Activated CD4-positive, alpha-beta T cell treated with anti-CD3 and anti-CD28 coated beads, Interleukin-2, amount 10 ng/mL, durations not matched to agents 24 days and 14 days (primary cell): ENCODE measurements at places on chromosomes 1 and 21. TPM values are rescaled to one million over a fixed set of nuclear protein-coding genes. Genes with fewer than 3 reads are reported as not detected.
A peak's percentile ranks its signal among the peaks of the same experiment; 100 is the strongest.

The HJV gene
- not detected in 2 replicates for total RNA-seq

- DNase-seq: no peak
Measured at GRCh38 chr1:3599286-3599811, 12.0 kb downstream of the MEGF6 start.

- no peak for DNase-seq
Measured at GRCh38 chr1:41712695-41713094, 206.0 kb downstream of the HIVEP3 start.

GRCh38 chr1:183165456-183165855, 20.6 kb upstream of the LAMC2 start:
- no peak for DNase-seq

DNA sequence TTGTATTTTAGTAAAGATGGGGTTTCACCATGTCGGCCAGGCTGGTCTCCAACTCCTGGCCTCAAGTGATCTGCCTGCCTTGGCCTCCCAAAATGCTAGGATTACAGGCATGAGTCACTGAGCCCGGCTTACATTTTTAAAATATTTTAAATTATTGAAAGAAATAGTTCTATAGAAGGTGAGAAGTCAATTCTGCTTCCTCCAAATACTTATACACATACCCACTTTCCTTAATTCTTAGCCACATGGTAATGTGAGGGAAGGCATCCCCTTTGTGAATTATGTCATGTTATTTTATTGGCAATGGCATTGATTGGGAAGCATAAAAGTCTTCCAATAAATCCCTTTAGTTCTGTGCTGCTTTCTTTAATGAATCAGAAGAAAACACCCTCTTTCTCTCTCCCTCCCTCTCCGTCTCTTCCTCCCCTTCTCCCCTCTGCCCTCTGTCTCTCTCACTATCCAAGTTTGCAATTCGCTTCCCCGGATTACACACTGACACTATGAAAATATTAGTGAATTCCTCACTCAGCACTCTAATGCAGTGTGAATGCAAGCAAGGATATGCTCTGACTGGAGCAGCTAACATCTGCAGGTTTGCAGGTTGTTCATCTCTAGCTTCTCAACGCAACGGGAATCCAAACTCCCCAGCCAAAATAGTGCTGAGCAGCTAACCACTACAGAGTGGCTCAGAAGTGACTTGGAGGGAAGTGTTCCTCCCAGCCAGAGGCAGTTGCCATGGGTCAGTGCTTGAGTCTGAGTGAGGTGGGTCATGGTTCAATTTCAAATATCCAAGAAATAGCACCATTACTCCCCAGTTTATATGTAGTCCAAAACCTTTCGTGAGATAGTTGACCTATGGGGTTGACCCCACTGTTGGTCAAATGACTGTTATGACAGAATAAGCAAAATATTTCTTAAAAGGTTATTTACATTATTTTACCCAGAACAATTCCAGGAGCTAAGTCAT, 77.8 kb upstream of the CD55 start:
- DNase-seq: no peak

The SIPA1L2 gene
- total RNA-seq: 3.1 and 4.1 TPM in 2 replicates

DNA sequence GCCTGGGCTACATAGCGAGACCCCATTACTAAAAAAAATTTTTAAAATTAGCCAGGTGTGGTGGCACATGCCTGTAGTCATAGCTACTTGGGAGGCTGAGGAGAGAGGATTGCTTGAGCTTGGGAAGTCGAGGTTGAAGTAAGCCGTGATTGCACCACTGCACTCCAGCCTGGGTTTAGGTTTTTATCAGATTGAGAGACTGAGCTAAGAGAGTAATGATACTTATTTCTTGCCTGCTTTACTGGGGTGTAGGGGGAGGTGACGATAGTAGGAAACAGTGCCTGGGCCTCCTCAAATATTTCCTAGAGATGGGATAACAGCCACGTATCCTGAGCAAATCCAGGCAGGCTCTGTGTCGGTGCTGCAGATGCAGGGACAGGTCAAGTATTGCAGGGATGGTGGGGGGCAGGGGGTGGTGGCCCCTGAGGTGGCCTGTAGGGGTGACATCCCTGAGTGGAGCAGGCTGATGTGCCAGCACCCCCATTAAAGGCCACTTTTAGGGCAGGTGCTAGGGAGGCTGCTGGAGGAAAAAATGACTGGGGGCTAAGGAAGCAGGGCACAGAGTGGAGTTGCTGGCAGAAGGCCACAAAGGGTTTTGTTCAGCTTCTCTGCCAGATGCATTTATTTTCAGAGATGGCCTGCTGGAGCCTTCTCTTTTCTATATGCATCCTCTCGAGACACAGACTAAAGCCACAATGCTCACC, 130.5 kb downstream of the RHOU start:
- no peak for DNase-seq

- DNase-seq: peak; percentile 29
Measured at GRCh38 chr1:208997726-208998312, 585.7 kb upstream of the CAMK1G start.

- no peak for DNase-seq
Measured at GRCh38 chr1:75970631-75971030, 38.4 kb upstream of the ASB17 start.

- DNase-seq: no peak
Measured at GRCh38 chr1:53375440-53375839, 47.6 kb upstream of the LRP8 start.

The KCND3 gene
- total RNA-seq: 0.07 TPM in 1 of 2 replicates, not detected in the other

DNA sequence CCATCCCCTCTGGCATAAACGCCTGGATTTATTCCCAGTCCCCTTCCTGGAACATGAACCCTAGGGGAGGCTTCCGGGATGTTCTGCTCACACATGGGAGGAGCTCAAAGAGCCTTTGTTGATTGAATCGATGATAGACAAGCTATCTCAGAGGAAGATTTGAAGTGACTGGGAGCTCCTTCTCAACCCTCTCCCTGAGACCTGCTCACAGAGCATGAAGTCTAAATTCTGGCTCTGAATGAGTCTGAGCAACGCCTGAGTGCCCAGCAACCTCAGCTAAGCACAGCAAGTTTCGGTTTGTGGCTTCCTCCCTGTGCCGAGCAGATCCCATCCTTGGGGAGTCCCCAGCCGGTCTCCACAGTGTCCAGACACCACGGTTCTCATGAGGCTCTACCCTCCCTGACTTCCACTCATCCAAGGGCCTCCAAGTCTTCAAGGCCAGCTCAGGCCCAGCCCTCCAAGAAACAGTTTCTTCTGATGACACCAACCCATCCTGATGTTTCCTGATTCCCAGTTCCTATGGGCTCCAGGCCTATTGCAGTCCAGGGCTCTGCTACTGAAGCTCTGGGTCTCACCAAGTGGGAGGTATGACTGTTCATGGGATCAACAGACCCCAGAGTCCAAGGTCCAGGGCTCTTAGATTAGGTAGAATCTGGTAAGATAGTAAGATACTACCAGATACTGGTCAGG, 190.8 kb downstream of the DYRK1A start:
- no peak for DNase-seq

The SH2D5 gene
- total RNA-seq: 0.23 and 0.24 TPM in 2 replicates

DNA sequence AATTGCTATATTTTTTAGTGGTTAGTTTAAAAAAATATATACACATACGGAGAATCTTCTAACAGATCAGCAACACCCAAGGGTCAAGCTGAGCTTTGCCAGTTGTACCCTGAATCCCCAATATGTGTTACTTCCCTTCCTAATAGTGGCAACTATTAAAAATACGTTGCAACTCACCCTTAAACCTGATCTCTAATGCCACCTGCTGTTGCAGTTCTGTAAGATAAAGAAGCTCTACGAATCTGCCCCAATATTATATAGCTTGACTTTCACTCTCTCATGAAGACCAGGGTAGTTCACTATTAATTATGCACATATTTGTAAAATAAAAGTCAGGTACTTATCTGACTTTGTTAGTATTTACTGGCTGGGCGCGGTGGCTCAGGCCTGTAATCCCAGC, 58.4 kb downstream of the ASH1L start:
- DNase-seq: peak; percentile 67

The CNKSR1 gene
- total RNA-seq: 4.0 and 6.2 TPM in 2 replicates

The SYDE2 gene
- 1.2 and 1.4 TPM in 2 replicates for total RNA-seq

The ALX3 gene
- total RNA-seq: not detected in 2 replicates

- DNase-seq: no peak
Measured at GRCh38 chr21:14824126-14824525, 240.7 kb downstream of the NRIP1 start.

The FCAMR gene
- not detected in 2 replicates for total RNA-seq

- no peak for DNase-seq
Measured at GRCh38 chr1:19430121-19431068, 54.9 kb downstream of the CAPZB start.

The CITED4 gene
- total RNA-seq: 5.5 and 6.0 TPM in 2 replicates

- peak; percentile 73 for DNase-seq
Measured at GRCh38 chr1:154265586-154265985, 6.8 kb upstream of the HAX1 start.

The KCNJ9 gene
- not detected in 2 replicates for total RNA-seq

- no peak for DNase-seq
Measured at GRCh38 chr1:240092301-240093119, 827 bp downstream of the FMN2 start.

The LRRC7 gene
- total RNA-seq: 0.07 TPM in 1 of 2 replicates, not detected in the other

DNA sequence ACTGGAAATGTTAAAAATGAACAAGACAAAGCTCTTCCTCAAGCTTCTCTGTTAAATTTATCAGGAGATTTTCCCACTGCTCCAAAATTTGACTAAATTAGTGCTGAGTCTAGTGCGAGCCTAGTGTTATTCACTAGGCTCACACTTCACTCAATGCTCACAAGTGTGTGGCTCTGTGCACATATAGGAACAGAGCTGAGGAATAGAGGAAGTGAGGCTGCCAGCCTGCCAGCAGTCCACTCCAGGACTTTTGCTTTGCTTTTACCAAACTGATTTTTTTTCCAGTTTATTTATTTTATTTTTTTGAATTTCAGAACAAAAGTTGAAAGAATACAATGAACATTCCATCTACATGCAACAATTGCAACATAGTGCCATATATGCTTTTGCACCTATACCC, 87.2 kb downstream of the VAV3 start:
- DNase-seq: no peak

DNA sequence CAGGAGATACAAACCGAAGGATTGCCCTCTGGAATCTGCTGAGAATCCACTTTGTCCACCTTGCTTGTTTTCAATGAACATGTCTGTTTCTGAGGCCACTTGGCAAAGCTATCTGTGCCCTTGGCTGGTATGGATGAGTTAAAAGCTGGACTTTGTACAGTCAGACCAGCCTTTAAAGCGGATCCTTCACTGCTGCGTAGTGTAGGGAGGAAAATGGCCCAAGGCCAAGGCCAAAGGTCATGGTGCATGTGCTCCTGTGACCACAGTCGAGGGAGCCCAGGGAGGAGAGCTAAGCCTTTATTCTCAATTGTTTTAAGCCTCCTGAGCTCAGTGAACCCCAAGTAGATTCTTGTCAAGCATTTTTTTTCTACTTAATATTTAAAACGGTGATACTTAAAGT, 37.0 kb downstream of the KCNJ15 start:
- DNase-seq: no peak

The ZNF695 gene
- 0.65 and 0.95 TPM in 2 replicates for total RNA-seq

GRCh38 chr1:70090875-70091274, 114.5 kb downstream of the LRRC40 start:
- no peak for DNase-seq

The SPRR2G gene
- total RNA-seq: not detected in 2 replicates

DNA sequence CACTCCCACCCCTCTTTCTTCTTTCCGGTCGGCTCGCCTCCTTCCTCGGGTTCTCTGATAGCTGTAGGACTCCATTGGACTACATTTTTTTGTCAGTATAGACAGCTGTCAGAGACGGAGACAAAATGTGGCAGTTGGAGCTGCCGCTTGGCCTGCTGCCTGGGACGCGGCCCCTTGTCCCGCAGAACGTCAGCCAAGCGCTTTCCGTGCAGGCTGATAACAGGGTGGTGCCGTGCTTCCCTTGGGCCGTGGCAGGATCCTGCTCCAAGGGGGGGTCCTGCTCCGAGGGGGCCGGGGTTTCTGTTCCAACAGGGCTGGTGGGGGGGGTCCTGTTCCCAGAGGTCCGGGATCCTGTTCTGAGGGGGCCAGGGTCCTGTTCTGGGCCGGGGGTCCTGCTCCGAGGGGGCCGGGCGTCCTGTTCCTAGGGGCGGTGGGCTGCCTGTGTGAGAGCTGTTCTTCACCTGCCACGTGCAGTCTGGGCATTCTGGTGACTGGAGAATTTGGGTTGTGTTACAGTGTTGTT, 4.9 kb downstream of the SKI start:
- DNase-seq: no peak

The LCE1F gene
- total RNA-seq: not detected in 2 replicates

The LAPTM5 gene
- total RNA-seq: 178 and 179 TPM in 2 replicates

- DNase-seq: no peak
Measured at GRCh38 chr1:118486199-118486598, 301.2 kb upstream of the SPAG17 start.

The CD5L gene
- total RNA-seq: not detected in 2 replicates

DNA sequence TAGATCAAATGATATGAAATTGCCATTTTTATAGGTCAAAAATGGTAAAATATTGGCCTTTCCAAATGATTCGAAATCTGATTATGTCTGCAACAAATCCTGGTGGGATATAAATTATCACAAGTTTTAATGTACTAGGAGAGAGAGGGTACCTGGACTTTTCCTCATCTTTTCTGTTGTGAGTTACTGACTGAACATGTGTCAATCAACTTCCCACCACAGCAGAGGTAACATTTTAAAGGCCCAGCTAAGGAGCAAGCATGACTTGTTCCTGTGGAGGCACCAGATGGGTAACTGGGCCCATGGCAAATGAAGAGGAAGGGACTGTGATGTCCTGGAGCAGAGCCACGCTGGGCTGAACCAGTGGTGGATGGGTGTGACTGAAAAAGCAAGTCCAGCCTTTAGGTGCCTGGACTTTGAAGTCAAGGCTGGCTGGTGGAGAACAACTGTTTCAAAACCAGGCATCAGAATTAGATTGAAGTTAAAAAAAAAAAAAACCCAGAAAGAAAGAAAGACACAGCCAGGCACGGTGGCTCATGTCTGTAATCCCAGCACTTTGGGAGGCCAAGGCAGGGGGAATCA, 6.6 kb downstream of the MR1 start:
- no peak for DNase-seq

GRCh38 chr1:15260418-15261154, 13.6 kb downstream of the FHAD1 start:
- no peak for DNase-seq

DNA sequence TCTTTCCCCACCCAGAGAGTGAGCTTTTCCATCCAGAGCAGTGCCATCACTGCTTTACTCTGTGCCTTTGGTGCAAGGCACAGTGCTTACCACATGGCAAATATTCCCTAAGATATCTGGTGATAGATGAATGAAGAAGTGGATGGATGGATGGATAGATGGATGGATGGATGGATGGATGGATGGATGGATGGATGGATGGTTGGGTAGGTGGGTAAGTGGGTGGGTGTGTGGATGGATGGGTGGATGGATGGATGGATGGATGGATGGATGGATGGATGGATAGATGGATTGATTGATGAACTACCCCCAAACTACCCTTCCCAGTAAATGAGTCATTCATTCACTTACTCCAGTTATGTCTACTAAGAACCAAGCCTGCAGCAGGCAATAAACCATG, 42.9 kb upstream of the SLC44A3 start:
- DNase-seq: no peak
